ENCODE measurements at places on chromosomes 1 and 21.
A peak's percentile ranks its signal among the peaks of the same experiment; 100 is the strongest.

DNA sequence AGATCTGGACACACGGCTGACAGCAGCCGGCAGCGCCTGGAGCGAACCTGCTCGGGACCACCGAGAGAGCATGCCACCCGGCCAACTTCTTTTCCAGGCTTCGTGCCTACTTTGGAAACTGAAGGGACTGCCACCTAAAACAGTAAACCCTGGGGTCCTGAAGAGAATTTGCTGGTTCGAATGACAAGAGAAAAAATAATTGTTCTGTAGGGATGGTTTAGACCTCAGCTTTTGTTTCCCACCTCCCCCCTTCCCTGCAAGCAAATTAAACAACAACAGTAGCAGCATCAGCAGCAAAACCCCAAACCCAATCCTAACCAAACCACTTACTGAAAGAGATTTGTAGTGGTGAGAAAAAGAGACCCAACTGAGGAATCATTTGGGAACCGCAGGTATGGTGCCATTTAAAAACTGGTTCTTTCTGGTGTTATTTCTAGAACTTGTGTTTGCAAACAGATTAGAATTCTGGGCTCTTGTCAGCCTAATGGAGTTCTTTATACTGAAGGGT is 105.6 kb downstream of the LEPR start:
- no peak for DNase-seq

DNA sequence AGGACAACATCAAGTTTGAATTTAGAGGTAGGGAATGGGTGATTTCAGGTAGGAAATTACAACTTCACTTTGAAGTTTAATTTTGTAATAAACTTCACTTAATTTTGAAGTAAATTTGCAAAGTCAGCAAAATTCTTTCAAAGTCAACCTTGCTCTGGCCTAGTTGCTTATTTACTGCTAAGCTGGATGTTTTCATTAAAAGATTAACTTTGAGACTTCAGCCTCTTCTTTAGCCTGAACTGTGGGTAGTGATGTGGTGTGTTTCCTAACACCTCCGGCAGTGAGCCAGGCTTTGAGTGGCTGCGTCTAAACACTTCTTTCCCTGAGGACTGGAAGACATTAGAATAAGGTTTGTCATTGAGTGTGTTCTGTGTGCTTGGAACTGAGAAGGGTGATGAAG is at the start of gene HAO2:
Gene HAO2, plus strand, starts transcription at position 232 of the 400 bp plus-strand sequence. CDS start 12,301 bp downstream, outside the sequence.
- DNase-seq, result no peak

DNA sequence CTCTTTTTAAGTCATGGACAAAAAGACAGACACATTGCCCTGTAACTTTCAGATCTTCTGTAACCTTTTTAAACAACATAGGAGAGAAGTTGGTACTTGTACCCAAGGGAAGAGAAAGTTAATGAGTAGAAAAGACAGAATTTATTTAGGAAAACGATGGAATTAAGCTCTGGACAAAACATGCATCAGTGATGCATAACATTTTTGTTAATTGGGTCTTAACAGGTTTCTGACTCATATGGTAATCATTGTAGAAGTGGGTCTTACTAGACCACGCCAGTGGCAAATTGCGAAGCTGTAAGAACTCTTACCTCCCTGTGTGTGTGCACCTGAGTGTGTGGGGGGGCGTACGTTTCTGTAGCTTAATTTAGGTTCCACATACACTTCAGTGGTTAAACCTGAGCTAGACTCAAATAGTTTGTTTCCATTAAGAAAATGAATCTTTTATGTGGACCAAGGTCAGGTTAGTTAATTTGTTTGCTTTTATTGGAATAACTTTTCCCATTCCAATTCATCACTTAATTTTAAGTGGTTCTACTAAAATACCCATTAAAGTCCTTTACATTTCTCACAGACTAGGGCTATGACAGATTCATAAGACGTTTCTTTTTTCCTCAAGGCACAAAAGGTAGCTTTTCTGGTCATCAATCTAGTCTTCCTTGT is 48.1 kb downstream of the NFIA start:
- no peak for DNase-seq

DNA sequence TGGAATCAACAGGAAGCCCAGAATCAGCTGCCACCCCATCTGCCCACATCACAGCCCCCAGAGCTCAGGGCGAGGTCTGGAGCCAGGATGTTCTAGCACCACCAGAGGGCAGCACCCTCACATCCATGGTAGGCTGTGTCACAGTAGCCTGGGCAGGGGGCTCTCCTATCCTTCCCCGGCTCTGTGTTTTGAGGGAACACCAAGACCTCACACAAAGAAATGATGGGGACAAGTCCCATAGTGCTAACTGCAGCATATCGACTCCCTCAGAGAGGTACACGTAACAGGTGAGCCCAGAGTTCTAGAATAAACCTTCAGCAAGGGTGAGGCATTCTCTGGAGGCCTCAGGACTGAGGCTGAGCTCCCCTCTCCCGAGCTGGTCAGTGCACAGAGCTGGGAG is 2.3 kb upstream of the KCNC4 start:
- peak; percentile 77 for DNase-seq

GRCh38 chr1:70143048-70143659 is 62.2 kb downstream of the LRRC40 start:
- DNase-seq, result peak; percentile 20

DNA sequence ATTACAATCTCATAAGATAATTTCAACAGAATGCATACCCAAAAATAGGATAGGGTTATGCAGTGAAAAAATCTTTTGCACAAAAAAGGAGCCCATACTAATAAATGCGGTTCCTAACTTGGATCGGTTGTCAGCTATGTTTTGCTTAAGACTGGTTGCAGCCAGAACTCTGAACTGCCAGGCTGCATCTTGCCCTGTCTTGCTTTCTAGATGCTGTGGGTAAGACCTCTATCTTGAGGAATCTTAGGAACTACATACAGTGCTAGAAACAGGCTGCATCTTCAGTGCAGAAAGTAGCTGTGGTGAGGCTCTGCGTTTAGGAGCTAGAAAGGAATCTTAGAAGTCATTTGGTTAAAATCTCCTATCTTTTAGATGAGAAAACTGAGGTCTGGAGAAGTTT is 45.6 kb upstream of the PLA2G4A start:
- DNase-seq, result no peak

- no peak for DNase-seq
Observed at GRCh38 chr1:223106856-223107255, 36.2 kb downstream of the TLR5 start.

GRCh38 chr1:177877086-177877485 is 92.8 kb downstream of the SEC16B start:
- no peak for DNase-seq

DNA sequence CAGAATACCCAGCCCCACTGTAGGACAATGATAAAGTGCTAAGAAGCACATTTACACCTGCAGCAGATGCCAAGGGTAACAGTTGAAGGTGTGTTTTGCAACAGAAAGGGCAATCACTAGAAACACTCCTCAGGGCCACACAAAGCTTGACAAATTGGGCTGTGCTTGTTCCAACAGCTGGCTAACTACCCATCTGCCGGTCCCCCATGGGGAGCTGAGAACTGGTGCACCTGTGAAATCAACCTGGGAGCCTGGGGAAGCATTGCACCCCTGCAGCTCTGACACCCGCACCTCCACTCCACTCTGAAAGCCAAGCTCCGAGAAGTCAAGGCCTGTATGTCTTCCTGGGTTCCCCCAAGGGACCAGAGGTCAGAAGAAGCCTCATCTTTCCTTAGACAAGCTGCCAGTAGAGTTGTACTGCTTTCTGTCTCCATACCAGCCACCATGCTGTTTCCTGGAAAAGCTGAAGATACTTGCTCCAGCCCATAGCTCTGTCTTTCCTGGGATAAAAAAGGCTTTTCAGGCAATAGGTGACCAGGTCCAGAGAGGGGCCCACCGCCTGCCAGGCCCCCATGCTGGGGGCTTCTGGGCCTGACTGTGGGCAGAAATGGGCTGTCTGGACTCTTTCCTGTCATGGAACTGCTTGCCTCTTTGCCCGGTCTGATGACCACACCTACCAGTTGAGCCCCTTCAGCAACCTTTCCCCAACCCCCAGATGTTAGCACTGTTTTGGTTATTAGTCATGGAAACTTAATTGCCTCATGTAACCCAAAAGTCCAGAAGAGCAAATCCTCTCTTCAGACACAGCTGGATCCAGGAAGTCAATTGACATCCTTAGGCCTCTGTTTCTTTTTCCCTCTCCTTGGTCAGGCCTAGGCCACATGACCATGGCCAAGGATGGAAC is 93.6 kb downstream of the KIF14 start:
- DNase-seq, result no peak

- peak; percentile 74 for DNase-seq
Observed at GRCh38 chr21:42009018-42009830, 936 bp downstream of the ZBTB21 start.

- peak; percentile 34 for DNase-seq
Observed at GRCh38 chr1:11643782-11644181, 10.4 kb downstream of the FBXO2 start.

DNA sequence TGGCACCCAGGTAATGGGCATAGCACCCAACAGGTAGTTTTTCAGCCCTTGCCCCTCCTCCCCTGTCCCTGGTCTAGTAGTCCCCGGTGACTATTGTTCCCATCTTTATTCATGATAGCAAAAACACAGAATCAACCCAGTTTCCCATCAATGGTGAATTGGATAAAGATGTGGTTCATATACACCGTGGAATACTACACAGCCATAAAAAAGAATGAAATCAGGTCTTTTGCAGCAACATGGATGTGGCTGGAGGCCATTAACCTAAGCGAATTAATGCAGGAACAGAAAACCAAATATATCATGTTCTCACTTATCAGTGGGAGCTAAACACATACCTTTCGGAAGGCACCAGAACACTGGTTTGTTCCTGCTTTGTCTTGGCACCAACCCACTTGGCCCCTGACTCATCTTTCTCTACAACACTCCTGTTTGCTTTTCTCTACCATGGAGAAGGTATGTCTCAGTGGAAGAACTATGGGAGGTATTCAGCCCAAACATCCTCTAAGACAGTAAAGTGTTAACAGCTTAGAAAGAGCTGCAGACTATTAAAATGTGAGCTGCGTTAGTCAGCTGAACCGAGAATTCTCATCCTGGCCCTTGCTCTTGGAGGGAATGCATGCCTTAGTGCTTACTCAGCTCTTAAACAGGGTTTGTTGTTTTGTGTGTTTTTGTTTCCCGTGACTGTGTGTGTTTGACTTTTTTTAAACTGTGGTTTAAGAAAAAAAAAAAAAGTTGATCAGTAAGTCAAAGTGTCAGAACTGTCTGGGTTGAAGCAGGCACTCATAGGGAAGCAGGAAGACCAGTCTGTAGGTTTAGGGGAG is 203.0 kb downstream of the TOMM20 start:
- DNase-seq, result peak; percentile 75

Measured in DMS53 (cell line).